ENCODE measurements at places on chromosomes 6 and 20.

DNA sequence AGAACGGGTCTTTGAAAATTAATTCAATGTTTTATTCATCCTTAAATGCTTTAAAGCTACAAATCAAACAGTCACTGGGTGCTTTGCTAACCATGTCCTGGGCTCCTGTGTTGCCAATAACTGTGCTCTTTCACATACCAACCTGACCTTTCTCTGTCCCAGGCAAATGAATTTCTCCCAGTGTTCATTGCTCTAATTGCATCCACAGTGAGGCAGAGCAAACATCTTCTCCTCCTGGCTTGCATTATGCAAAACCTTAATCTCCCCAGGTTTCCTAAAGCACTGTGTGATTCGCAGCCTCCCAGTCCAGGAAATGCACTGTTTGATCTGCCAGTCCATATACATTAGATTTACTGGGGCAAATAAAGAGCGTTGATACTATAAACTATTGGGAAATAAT, 219.0 kb downstream of the PREX1 start:
- no peaks in the 10 kb centered on the region for H3K36me3 ChIP-seq
- no peak overlapping the region for H3K4me3 ChIP-seq
- H3K27ac ChIP-seq, result no peak overlapping the region
- H3K4me1 ChIP-seq, result peaks cover 7% of the 10 kb centered on the region

DNA sequence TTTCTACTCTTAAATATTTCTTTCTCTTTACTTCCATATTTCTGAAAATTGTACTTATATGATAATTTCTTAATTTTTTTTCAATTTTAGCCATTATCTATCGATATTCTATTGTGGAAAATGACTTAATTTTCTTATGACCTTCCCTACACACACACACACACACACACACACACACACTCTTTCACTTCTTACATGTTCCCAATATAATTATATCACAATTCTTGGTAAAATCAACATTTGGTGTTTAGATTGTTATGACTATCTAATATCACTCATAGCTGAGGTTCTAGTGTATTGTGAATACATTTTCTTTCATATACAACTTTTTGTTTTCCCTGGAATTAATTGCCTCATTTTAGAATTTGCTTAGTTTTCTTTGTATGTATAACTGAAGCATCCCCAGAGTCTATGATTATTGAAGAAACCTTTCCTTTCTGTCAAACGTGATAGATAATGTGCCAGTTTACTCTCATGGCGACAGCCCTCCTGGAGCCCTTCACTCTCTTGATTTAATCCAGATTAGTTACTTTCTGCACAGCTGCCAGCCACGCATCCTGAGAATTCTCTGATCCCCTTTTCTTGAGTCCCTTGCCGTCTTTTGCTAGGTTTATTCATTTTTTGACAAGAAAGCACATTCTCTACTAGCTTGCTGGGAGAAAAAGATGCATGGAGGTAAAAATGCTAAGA, 63.4 kb downstream of the RNF182 start:
- H3K27me3 ChIP-seq, result no peaks in the 10 kb centered on the region
- DNase-seq, result no peak
- no peak overlapping the region for H3K27ac ChIP-seq
- H3K4me3 ChIP-seq, result no peak overlapping the region
- H3K4me1 ChIP-seq, result peaks cover 1% of the 10 kb centered on the region

DNA sequence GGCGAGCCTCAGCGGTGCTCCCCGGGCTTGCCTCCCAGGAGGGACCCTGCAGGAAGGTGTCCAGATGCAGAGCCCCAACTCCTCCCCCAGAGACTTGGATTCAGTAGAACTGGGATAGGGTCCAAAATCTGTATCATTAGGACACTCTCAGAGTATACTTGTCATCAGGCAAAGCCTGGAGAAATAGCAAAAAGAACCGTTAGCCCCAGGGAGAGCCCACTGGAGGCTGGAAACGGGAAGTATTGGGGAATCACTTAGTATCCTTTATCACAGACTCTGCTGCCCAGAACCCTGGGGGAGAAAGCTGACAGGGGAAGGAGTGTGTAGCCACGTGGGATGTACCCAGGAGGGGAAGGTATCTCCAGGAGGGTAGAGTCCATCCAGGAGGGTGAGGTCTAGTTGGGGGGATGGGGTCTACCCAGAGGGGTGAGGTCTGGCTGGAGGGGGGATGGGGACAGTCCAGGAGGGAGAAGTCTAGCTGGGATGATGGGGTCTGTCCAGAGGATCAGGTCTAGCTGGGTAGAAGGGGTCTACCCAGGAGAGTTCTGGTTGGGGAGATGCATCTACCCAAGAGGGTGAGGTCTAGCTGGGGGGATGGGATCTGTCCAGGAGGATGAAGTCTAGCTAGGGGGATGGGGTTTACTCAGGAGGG, 107.2 kb downstream of the LY86 start:
- no peak overlapping the region for H3K4me3 ChIP-seq
- no peak for DNase-seq
- no peaks in the 10 kb centered on the region for H3K4me1 ChIP-seq
- no peak overlapping the region for H3K27ac ChIP-seq
- H3K27me3 ChIP-seq, result no peaks in the 10 kb centered on the region

DNA sequence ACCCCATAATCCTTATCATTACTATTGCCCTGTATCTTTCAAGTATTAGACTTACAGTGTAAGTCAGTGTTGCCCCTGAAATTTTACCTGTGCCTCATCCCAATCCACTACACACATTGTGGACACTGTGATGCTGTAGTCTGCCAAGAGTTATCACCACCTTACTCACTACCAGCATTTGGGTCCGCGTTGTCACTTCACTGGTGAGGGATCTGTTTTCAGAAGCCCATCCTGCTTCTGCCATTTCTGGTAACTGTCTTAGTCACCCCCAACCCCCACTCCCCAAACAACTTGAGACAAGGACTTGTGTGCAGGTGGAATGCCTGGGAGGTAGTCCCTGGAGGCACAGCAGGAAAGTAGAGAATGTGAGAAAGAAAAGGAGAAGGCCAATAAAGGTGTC, 6.0 kb upstream of the RAB44 start:
- peaks cover 5% of the 10 kb centered on the region for H3K36me3 ChIP-seq
- H3K4me3 ChIP-seq, result no peak overlapping the region
- no peak overlapping the region for H3K27ac ChIP-seq
- DNase-seq, result no peak
- peaks cover 13% of the 10 kb centered on the region for H3K27me3 ChIP-seq

GRCh38 chr6:54758340-54758739, 88.2 kb upstream of the FAM83B start:
- no peaks in the 10 kb centered on the region for H3K27me3 ChIP-seq
- no peak overlapping the region for H3K27ac ChIP-seq
- H3K4me3 ChIP-seq, result no peak overlapping the region
- H3K4me1 ChIP-seq, result no peaks in the 10 kb centered on the region
- no peak for DNase-seq

DNA sequence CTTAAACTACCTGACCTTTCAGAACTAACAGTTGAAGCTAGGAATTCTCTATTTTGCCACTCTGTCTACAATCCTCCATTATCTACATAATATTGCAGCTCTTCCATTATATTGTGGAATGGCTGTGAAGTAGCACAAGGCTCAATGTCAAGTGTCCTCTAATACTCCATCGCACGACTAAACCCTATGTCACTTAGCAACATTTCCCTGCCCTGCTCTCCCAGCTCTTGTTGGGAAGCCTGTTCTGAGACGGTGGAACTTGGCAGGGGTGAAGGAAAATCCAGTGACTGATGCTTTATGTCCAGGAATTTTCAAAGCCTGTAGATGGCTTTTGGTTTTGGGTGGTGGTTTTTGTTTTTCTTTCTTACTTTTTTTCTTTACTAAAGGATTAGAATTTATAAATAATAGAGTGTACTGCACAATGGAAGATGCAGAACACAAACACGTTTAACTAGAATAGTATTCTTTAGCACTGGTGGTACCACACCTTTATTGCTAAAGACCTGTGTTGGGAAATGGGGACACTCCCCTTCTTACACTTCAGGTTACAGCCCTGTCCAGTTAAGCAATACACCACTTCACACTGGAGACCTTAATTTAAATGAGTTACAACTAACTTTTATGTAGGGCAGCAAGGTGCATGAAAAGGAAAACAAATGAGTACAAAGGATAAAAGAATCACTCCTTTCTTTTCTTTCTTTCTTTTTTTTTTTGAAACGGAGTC, 20.7 kb upstream of the AMD1 start:
- H3K4me3 ChIP-seq, result no peak overlapping the region
- no peaks in the 10 kb centered on the region for H3K36me3 ChIP-seq
- DNase-seq, result no peak
- no peak overlapping the region for H3K27ac ChIP-seq
- no peaks in the 10 kb centered on the region for H3K27me3 ChIP-seq
- no peaks in the 10 kb centered on the region for H3K4me1 ChIP-seq

GRCh38 chr20:59063358-59064213, 21.0 kb upstream of the PRELID3B start:
- no peak overlapping the region for H3K27ac ChIP-seq
- no peak overlapping the region for H3K4me3 ChIP-seq
- peak; percentile 24 for DNase-seq
- H3K4me1 ChIP-seq, result peaks cover 8% of the 10 kb centered on the region

GRCh38 chr6:73511796-73512195, 9.0 kb downstream of the EEF1A1 start:
- no peaks in the 10 kb centered on the region for H3K4me1 ChIP-seq
- no peak overlapping the region for H3K4me3 ChIP-seq
- H3K27me3 ChIP-seq, result no peaks in the 10 kb centered on the region

- no peaks in the 10 kb centered on the region for H3K36me3 ChIP-seq
- H3K27me3 ChIP-seq, result no peaks in the 10 kb centered on the region
- no peak overlapping the region for H3K4me3 ChIP-seq
- no peak for DNase-seq
- no peak overlapping the region for H3K27ac ChIP-seq
- peaks cover 12% of the 10 kb centered on the region for H3K4me1 ChIP-seq
Measured at GRCh38 chr6:54083287-54083686, 28.0 kb upstream of the MLIP start.

- H3K4me3 ChIP-seq, result no peak within 1 kb of the TSS
- H3K36me3 ChIP-seq, result no peaks in the 10 kb centered on the region
- peaks cover 57% of the 10 kb centered on the region for H3K27me3 ChIP-seq
- peaks cover 14% of the 10 kb centered on the region for H3K4me1 ChIP-seq
Measured at GRCh38 chr20:38601216-38602184, at the start of gene ARHGAP40. Gene ARHGAP40, plus strand, starts transcription at chr20:38601809.

DNA sequence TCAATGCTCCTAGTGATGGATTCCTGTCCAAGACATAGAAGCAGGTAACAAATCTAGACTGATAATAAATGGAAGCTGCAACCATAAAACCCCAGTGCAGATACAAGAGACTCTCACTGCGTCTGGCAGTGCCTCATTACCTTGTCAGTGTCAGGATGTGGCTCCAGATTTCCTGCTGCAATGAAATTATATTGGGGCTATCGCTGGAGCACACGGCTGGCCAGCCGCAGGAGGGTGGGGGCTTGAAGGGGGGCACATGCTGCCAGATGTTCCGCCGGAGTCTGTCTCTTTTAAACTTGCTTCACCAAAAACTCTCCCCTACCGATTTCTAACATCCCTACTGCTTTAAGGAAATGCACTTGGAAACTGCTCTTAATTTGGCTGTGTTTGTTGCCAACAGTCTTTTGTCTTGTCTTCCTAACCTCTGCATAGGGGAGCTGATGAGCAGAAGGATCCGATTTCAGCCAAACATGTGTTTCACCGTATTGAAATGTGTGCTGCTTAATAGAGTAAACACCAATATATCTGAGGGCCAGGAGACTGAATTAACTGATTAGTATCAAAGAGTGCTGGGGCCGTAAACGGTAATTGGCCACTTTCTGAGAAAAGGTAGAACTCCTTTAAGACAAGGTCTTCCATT, 102.2 kb upstream of the EXOC2 start:
- DNase-seq, result no peak
- H3K36me3 ChIP-seq, result no peaks in the 10 kb centered on the region
- no peak overlapping the region for H3K4me3 ChIP-seq

DNA sequence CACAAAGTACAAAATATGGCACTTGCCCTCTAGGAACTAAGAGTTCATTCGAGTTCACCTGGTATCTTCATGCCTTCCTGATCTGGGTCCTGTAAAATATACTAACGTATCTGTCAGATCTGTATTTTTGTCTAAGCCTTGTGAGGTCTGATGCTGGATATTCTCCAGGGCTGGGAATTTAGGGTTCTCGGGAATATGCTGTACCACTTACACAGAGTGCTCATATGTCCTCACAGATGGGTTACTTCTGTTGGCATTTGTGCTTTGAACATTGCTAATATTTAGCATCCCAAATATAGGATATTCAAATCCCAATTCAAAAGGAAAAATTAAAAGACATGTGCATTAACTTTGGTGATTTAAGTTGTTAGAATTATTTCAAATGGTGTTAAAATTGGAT, 122.0 kb downstream of the DNAH8 start:
- H3K27ac ChIP-seq, result no peak overlapping the region
- no peak overlapping the region for H3K4me3 ChIP-seq
- H3K27me3 ChIP-seq, result no peaks in the 10 kb centered on the region
- H3K4me1 ChIP-seq, result no peaks in the 10 kb centered on the region

DNA sequence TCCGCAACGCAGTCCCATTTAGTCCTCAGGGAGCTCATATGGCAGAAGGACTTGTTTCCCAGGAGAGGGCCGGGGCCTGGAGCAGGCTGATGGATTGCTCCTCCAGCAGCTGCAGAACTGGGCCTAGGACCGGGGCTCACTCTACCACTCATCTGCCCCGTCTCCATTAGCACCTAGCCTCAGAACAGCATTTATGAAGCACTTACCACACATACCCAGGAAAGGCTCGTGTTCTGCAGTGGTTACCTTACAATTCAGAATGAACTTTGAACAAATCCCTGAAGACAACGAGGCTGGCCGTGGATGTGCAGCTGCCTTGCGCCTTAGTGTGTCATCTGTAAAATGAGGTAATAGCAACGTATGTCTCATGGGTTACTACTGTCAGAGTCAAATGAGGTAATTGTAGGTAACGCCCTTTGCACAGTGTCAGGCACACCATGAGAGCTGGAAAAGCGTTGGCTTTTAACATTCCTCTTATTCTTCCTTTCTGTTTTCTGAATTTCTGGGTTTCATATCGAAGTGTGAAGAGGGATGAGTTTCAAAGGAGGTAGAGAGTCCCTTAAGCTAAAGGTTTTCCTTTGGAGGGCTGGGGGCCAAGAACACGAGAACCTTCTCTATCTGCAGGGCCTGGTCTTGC, 46.3 kb upstream of the CD93 start:
- no peaks in the 10 kb centered on the region for H3K27me3 ChIP-seq
- no peaks in the 10 kb centered on the region for H3K36me3 ChIP-seq
- H3K27ac ChIP-seq, result no peak overlapping the region
- peaks cover 14% of the 10 kb centered on the region for H3K4me1 ChIP-seq
- DNase-seq, result no peak

- H3K36me3 ChIP-seq, result no peaks in the 10 kb centered on the region
- no peaks in the 10 kb centered on the region for H3K27me3 ChIP-seq
- DNase-seq, result no peak
- no peak overlapping the region for H3K4me3 ChIP-seq
- peaks cover 6% of the 10 kb centered on the region for H3K4me1 ChIP-seq
- no peak overlapping the region for H3K27ac ChIP-seq
Measured at GRCh38 chr20:48191200-48191599, 405.9 kb upstream of the SULF2 start.

GRCh38 chr6:35669451-35670045, 19.2 kb downstream of the FKBP5 start:
- DNase-seq, result no peak
- no peak overlapping the region for H3K27ac ChIP-seq
- no peaks in the 10 kb centered on the region for H3K36me3 ChIP-seq
- no peak overlapping the region for H3K4me3 ChIP-seq
- no peaks in the 10 kb centered on the region for H3K27me3 ChIP-seq
- H3K4me1 ChIP-seq, result no peaks in the 10 kb centered on the region

All from neuronal stem cell (in vitro differentiated cells).